Liver (tissue), 10 donors: ENCODE measurements at places on chromosomes 2 and 18. TPM values are rescaled to one million over a fixed set of nuclear protein-coding genes. Genes with fewer than 3 reads are reported as not detected.

Gene POTEI
- not detected for polyA plus RNA-seq

Gene CXCR1
- polyA plus RNA-seq = 1.1 TPM

- H3K27ac ChIP-seq = no peak overlapping the region
- no peak overlapping the region for H3K4me3 ChIP-seq
- H3K36me3 ChIP-seq = no peaks in the 10 kb centered on the region
- DNase-seq = no peak
- H3K27me3 ChIP-seq = no peaks in the 10 kb centered on the region
Observed at GRCh38 chr18:10072671-10073175, 158.9 kb downstream of the VAPA start.

GRCh38 chr18:49972535-49972934 is 159.2 kb upstream of the ACAA2 start:
- no peaks in the 10 kb centered on the region for H3K36me3 ChIP-seq
- no peaks in the 10 kb centered on the region for H3K27me3 ChIP-seq
- no peak overlapping the region for H3K4me3 ChIP-seq
- H3K4me1 ChIP-seq = peaks cover 18% of the 10 kb centered on the region
- DNase-seq = no peak

- H3K4me3 ChIP-seq = no peak overlapping the region
- no peaks in the 10 kb centered on the region for H3K4me1 ChIP-seq
- no peaks in the 10 kb centered on the region for H3K36me3 ChIP-seq
- H3K27me3 ChIP-seq = no peaks in the 10 kb centered on the region
Observed at GRCh38 chr2:88190808-88191721, 20.9 kb downstream of the THNSL2 start.
